ENCODE measurements at places on chromosomes 3 and 15. TPM values are rescaled to one million over a fixed set of nuclear protein-coding genes. Genes with fewer than 3 reads are reported as not detected.

DNA sequence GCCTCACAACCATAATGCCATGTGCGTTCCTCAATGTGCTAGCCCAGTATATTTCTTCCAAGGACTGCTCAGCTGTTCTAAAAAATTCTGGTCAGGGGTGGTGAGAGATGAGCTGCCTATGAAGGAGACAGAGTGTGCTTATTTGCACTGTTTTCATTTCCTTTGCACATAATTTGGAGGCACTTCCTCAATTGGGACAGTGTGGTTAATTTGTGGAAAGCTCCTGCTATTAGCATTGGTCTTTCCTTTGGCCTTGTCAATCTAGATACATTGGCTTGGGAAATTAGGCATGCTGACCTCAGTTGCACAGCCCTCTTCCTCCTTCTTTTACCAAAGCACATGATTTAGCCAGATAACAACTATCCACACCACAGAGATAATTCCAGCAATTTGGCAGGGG, 9.4 kb downstream of the FAM81A start:
- no peak overlapping the region for H3K27ac ChIP-seq
- no peak overlapping the region for H3K4me3 ChIP-seq
- no peak for DNase-seq

- H3K4me1 ChIP-seq = no peaks in the 10 kb centered on the region
- H3K27me3 ChIP-seq = no peaks in the 10 kb centered on the region
- no peak overlapping the region for H3K4me3 ChIP-seq
- no peak for DNase-seq
- no peak overlapping the region for H3K27ac ChIP-seq
- H3K36me3 ChIP-seq = no peaks in the 10 kb centered on the region
Measured at GRCh38 chr3:60147249-60147950, 1097.6 kb upstream of the CFAP20DC start.

GRCh38 chr15:75620841-75621391, 4.6 kb downstream of the SNUPN start:
- H3K4me3 ChIP-seq = no peak overlapping the region
- H3K27me3 ChIP-seq = no peaks in the 10 kb centered on the region
- no peak for DNase-seq
- H3K27ac ChIP-seq = no peak overlapping the region

- peaks cover 20% of the 10 kb centered on the region for H3K4me1 ChIP-seq
- DNase-seq = no peak
- H3K27me3 ChIP-seq = no peaks in the 10 kb centered on the region
- no peak overlapping the region for H3K4me3 ChIP-seq
Measured at GRCh38 chr3:30605005-30605404, 1.4 kb upstream of the TGFBR2 start.

GRCh38 chr3:127985216-127985615, 67.0 kb upstream of the SEC61A1 start:
- peaks cover 11% of the 10 kb centered on the region for H3K4me1 ChIP-seq
- no peak overlapping the region for H3K4me3 ChIP-seq
- no peaks in the 10 kb centered on the region for H3K27me3 ChIP-seq
- no peak for DNase-seq
- no peak overlapping the region for H3K27ac ChIP-seq
- H3K36me3 ChIP-seq = no peaks in the 10 kb centered on the region

- H3K4me3 ChIP-seq = no peak overlapping the region
- H3K27ac ChIP-seq = no peak overlapping the region
- H3K4me1 ChIP-seq = no peaks in the 10 kb centered on the region
Measured at GRCh38 chr3:73484656-73485248, 140.0 kb downstream of the PDZRN3 start.

DNA sequence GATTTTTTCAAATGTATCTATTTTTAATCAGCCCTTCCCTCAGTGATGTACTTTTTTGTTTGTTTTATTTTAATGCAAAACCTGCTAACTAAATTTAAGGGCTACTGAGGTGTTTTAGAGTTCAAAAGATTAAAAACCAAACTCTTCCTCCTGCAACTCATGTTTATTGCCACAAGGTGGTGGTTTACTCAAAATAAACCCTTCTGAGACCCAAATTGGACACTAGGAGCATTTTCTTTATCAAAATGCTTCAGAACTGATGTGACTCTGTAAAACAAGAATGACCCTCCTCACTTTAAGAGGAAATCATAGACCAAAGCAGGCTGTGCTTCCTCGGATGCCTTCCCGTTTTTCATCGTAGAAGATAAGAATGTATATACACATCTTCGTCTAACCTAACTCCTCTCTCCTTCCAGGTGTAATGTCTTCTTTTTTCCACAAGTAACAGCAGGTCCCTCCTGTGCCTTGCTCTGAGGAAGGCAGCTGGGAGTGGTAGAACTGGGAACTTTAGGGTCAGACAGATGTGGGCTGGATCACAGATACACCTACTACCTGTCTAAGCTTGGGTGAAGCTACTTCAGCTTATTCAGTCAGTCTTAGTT, 2.9 kb upstream of the NME9 start:
- DNase-seq = no peak
- H3K27me3 ChIP-seq = no peaks in the 10 kb centered on the region
- no peak overlapping the region for H3K4me3 ChIP-seq

- H3K4me1 ChIP-seq = no peaks in the 10 kb centered on the region
- no peaks in the 10 kb centered on the region for H3K27me3 ChIP-seq
- DNase-seq = no peak
- no peak overlapping the region for H3K4me3 ChIP-seq
Measured at GRCh38 chr3:144915202-144915601, 943.6 kb downstream of the DIPK2A start.

DNA sequence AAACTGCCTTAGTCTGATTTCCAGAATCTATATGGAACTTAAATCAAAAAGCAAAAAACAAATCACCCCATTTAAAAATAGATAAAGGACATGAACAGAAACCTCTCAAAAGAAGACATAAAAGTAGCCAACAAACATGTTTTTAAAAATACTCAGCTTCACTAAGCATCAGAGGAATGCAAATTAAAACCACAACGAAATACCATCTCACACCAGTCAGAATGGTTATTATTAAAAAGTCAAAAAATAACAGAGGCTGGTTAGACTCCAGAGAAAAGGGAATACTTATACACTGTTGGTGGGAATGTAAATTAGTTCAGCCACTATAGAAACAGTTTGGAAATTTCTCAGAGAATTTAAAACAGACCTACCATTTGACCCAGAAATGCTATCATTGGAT, 367.9 kb downstream of the ZIC4 start:
- no peaks in the 10 kb centered on the region for H3K27me3 ChIP-seq
- H3K27ac ChIP-seq = no peak overlapping the region
- H3K4me3 ChIP-seq = no peak overlapping the region

- no peaks in the 10 kb centered on the region for H3K36me3 ChIP-seq
- no peak overlapping the region for H3K4me3 ChIP-seq
- H3K4me1 ChIP-seq = no peaks in the 10 kb centered on the region
- H3K27ac ChIP-seq = no peak overlapping the region
- no peaks in the 10 kb centered on the region for H3K27me3 ChIP-seq
Measured at GRCh38 chr15:76169018-76169417, 109.2 kb downstream of the TMEM266 start.

DNA sequence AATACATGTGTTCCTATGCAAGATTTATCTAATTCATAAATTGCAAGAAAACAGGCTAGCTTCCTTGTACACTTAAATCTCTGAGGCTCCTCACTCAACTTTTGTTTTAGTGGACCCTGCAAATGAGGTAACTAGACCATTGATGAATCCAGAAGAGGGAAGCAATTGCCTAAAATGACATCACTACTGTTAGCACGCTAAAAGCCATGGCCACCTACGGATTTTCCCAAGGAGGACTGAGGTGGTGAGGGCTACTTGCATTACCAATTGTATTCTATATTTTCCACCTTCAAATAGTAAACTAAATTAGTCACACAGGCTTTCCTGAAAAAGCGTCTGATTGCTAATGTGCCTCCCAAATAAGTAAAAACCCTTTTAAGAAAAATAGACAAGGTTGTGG, 140.7 kb downstream of the GADL1 start:
- no peak for DNase-seq
- H3K27me3 ChIP-seq = no peaks in the 10 kb centered on the region
- no peaks in the 10 kb centered on the region for H3K36me3 ChIP-seq
- no peaks in the 10 kb centered on the region for H3K4me1 ChIP-seq

DNA sequence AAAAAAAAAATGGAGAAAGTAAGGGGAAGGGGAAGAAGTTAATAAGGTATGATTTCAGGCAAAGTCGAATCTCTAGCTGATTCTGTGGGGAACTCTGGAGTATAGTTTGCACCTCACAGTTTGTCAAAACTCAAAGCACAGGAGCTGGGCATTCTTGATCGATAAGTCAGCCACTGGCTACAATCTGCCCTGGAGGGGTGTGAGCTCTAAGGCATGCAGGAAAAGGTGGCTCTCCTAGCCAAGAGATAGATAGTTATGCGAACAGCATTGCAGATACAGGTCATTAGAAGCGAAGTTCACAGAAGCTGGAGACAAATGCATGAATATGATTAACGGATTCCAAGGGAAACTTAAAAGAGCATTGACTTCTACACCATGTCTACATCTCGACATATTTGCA, 952.6 kb downstream of the AGBL1 start:
- no peak for DNase-seq
- no peaks in the 10 kb centered on the region for H3K36me3 ChIP-seq
- no peaks in the 10 kb centered on the region for H3K27me3 ChIP-seq
- no peak overlapping the region for H3K4me3 ChIP-seq

- no peak overlapping the region for H3K27ac ChIP-seq
- no peaks in the 10 kb centered on the region for H3K27me3 ChIP-seq
- H3K4me1 ChIP-seq = no peaks in the 10 kb centered on the region
- no peak overlapping the region for H3K4me3 ChIP-seq
Measured at GRCh38 chr3:17686613-17687012, 55.8 kb downstream of the TBC1D5 start.

DNA sequence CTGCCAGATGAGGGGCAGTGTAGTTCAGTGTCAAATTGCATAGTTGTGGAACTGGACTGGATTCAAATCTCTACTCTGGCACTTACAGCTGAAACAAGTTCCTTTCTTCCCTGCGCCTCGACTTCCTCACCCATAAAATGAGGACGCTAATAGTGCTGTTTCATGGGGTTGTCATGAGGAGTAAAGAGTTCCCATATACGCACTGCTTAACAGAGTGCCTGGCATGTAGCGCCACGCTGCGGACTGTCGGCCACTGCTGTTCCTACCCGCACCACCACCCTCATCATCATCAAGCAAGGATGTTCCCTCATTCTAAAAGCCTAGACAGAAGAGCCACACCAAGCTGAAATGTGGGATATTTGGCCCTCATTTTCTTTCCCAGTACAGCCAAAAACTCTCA, 91.9 kb downstream of the CHDH start:
- no peak overlapping the region for H3K4me3 ChIP-seq
- no peak overlapping the region for H3K27ac ChIP-seq
- H3K27me3 ChIP-seq = no peaks in the 10 kb centered on the region
- no peaks in the 10 kb centered on the region for H3K4me1 ChIP-seq
- H3K36me3 ChIP-seq = no peaks in the 10 kb centered on the region
- no peak for DNase-seq

GRCh38 chr15:27418726-27419125, 447.7 kb downstream of the GABRG3 start:
- H3K4me3 ChIP-seq = no peak overlapping the region
- H3K36me3 ChIP-seq = no peaks in the 10 kb centered on the region
- no peaks in the 10 kb centered on the region for H3K27me3 ChIP-seq
- H3K27ac ChIP-seq = no peak overlapping the region
- no peak for DNase-seq

DNA sequence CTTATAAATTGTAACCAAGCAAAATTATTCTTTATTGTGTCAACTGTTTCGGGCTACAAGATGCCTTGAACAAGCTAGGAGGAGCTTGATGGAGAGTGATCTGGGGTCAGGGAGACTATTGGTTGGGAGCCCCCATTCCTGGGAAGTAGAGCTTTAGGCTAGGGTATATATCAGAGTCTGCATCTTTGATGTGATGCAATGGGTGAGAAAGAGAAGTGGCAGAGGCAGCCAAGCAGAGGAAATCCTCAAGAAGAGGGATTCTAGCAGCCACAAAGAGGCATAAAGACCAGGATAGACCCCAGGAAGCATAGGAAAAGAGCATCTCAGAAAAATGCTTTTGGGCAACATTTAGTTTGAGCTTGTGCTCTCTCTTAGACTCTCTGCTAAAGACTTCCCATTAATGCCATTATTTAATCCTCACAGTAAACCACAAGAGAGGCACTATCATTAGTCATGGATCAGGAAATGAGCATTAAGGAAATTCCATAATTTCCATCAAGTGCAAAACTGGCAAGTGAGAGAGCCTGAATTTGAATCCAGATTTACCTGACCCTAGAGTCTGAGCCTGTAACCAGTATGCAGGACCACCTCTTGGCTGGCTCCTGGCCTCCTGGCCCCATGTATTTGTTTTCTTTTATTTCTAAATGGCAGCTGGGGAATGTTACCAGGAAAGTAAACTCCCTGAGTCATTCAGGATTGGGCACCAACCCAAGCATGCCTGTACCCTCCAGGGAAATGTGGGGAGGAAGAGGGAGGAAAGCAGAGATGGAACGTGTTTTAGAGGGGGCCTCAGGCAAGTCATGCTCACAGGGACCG, 118.7 kb downstream of the RPL22L1 start:
- H3K4me1 ChIP-seq = no peaks in the 10 kb centered on the region
- no peak overlapping the region for H3K27ac ChIP-seq
- H3K36me3 ChIP-seq = no peaks in the 10 kb centered on the region
- DNase-seq = no peak

RBMS3 gene
- 11.5 TPM for total RNA-seq

SAMD7 gene
- total RNA-seq = not detected

GOLGA6A gene
- total RNA-seq = 0.83 TPM

BFSP2 gene
- not detected for total RNA-seq

IQCF6 gene
- total RNA-seq = not detected

SAXO2 gene
- not detected for total RNA-seq

RHCG gene
- not detected for total RNA-seq
